T1000 (cell line): ENCODE measurements at places on chromosomes 5 and 9.
A peak's percentile ranks its signal among the peaks of the same experiment; 100 is the strongest.

- no peak for DNase-seq
Observed at GRCh38 chr5:167759057-167759821, 532.2 kb upstream of the WWC1 start.

DNA sequence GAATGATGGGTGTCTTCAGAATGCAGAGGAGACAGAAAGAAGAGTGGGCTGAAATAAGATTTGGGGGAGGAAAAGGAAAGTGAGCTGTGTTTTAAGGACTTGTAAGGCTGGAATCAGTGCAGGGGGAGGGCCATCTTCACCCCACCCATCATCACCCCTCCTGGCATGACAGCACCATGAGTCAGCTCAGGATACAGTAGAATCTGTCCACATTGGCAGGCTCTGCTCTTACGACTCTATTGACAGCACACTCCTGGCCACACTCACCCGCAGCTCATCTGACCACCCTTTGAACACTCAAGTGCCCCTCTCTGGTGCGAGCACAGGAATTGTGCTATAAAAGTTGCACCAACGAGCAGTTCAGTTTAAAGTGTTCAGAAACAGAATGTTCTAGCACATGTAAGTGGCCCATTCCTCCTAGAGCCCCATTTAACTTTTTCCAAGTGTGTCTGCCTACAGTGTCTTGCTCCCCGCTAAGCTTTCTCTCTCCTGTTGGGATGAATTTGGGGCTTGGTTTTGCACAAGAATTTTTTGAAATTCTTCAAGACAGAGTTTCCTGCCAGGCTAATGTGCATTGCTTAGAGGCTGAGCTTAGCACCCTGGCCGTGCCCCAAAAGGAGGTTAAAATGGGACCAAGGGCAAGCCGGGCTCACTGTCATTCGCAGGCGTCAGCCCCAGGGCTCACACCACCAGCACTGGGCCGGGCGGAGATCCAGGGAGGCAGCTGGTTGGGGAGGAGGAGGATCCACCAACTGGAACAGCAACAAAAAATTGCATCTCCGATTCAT, 12.0 kb downstream of the ADRA1B start:
- peak; percentile 7 for DNase-seq

GRCh38 chr5:15282611-15283010, 217.4 kb upstream of the FBXL7 start:
- no peak for DNase-seq

DNA sequence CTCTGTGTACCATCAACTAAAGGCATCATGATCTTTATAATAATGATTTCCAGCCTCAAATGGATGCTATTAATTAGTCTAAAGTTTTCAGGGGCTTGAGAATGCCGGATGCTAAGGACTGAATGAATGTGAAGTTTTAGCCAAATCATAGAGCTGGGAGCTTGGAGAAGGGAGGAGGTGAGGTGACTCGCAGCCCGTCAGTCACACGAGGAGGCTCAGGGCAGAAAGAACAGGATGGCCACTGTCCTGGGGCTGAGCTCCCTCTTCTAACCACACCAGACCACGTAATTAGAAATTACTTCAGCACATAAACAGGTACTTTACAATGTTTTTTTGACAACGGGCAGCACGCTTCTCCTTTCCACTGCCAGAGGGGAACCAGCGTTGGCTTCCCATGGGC, 222.6 kb downstream of the NPR3 start:
- no peak for DNase-seq

DNA sequence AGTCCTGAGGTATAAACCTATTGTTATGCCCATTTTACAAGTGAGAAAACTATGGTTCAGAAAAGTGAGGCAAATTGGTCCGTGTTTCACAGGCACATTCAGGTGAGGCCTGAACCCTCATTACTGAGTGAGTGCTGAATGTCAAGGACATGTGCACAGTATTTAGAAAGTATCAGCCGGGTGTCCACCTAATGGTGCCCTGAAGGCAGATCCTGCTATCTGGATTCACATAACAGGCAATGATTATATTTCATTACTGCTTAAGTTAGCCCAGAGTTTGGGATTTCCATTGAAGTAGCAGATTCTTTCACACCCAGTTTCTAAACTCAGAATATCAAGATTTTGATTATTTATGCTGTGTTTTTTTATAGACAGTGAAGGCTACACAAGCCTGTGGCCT, 142.7 kb downstream of the LHFPL2 start:
- DNase-seq, result no peak

DNA sequence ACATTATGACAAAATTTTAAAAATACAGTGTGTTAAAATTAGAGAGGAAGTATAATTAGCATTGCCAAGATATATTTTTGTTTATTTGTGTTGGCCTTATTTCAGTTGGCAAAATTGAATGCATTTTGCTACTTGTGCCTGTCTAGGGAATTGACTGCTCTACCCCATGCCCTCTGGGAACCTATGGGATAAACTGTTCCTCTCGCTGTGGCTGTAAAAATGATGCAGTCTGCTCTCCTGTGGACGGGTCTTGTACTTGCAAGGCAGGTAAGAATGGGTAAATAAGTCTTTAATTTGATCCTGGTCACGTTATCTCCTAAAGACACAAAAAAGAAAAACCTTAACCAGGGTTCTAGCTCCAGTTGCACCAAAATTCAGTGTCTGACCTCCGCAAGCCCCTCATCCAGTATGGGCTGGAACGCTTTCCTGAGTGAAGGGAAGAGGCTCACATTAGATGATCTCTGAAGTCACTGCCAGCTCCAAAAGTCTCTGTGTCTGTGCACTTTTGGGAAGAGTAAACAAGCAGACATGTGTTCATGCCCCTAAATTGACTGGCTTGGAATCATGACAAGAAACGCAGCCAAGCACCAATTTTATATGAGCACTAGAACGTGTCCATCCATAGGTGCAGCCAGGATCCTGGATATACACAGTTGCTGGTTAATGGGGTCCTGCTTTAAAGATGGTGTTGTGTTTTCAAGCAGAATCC, 98.3 kb upstream of the PRRC1 start:
- DNase-seq, result no peak

GRCh38 chr5:39226558-39226957, 7.2 kb upstream of the FYB1 start:
- no peak for DNase-seq

GRCh38 chr9:101566904-101567724, 27.7 kb downstream of the PPP3R2 start:
- DNase-seq, result no peak

- DNase-seq, result peak; percentile 12
Observed at GRCh38 chr9:107712390-107712789, 222.8 kb upstream of the KLF4 start.

- no peak for DNase-seq
Observed at GRCh38 chr9:1140057-1140456, 89.9 kb downstream of the DMRT2 start.
